GM18507 (cell line): ENCODE measurements at places on chromosomes 7 and 10.

DNA sequence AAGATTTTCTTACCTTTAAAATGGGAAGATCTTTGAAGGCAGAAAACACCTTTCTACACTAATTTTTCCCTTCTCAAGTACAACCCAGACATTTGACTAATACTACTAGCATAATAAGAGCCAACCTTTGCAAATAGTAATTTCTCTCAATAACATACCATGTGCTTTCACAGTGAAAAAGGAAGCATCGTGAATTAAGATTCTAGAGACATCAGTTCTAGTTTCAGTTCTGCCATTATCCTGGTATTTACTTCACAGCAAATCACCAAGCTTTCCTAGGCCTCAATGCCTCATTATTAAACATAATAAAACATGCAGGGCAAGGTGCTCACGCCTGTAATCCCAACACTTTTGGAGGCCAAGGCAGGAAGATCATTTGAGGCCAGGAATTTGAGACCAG, 24.9 kb downstream of the GSAP start:
- no peak for DNase-seq

DNA sequence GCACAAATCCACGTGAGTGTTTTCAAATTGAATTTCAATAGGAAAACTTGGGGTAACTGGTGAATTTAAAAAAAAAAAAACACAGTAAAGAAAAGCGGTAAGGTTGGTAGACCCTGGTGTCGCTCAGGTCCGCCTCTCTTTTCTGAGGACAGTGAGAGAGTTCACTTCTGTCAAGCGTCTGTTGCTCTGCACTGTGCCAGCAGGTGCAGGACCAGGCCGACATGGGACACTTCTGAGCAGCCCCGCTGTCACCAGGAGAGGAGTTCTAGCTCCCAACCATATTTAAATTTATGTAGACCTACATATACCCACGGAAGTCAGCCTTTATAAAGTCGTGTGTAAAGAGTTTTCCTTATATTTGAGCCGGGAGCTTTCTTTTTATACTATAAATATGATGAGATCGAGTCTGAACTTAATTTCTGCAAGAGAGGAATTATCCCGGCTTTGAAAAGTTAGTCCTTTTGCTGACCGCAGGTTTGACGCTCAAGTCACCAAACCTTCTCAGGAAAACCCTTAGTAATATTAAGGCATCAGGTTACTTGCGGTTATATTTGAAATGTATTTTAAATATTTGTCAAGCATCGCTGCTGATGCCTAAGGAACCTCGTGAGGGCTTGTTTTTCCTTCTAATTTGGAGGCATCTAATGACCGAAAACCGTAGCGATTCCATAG, 531 bp downstream of the IKZF1 start:
- DNase-seq: no peak

GRCh38 chr7:139692723-139693122, 85.1 kb downstream of the HIPK2 start:
- no peak for DNase-seq

DNA sequence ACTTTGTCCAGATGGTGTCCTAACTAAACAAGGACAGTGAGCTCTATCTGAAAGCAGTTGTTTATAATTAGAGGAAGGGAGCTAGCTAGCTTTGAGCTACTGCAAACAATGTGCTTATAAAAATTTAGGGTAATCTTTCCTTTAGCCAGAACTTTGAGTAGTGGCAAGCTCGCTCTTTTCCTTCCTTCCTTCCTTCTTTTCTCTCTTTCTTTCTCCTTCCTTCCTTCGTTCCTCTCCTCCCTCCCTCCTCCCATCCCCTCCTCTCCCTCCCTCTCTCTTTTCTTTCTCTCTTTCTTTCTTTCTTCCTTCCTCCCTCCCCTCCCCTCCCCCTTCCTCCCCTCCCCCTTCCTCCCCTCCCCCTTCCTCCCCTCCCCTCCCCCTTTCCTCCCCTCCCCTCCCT, 520.1 kb downstream of the INHBA start:
- no peak for DNase-seq

GRCh38 chr7:30027740-30028215, 434 bp upstream of the PLEKHA8 start:
- no peak for DNase-seq

DNA sequence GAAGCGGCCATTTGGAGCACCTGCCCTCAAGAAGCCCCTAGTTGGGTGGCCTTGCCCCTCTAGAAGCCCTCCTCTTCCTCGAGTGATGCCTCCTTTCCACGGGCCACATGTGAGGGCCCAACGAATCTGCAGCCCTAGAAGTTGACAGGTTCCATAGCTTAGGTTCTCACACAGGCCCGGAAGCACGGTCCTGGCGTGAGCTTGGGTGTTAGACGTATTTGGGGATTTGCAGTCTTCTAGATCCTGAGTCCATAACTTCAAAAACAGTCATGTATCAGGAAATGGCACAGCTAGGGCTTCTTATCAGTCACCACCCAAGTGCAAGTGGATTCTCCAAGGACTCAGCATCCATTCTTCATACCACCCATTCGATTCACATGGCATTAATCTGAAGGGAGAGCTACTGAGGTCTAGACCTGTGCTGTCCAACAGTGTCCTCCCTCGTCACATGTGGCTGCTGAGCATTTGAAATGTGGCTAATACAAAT, 477 bp upstream of the FBXW4 start:
- DNase-seq: no peak
